Activated CD4-positive, alpha-beta memory T cell treated with anti-CD3 and anti-CD28 coated beads, Interleukin-2, amount 10 ng/mL, durations not matched to agents 7 days and 5 days (primary cell): ENCODE measurements at places on chromosomes 6 and 20. TPM values are rescaled to one million over a fixed set of nuclear protein-coding genes. Genes with fewer than 3 reads are reported as not detected.

DNA sequence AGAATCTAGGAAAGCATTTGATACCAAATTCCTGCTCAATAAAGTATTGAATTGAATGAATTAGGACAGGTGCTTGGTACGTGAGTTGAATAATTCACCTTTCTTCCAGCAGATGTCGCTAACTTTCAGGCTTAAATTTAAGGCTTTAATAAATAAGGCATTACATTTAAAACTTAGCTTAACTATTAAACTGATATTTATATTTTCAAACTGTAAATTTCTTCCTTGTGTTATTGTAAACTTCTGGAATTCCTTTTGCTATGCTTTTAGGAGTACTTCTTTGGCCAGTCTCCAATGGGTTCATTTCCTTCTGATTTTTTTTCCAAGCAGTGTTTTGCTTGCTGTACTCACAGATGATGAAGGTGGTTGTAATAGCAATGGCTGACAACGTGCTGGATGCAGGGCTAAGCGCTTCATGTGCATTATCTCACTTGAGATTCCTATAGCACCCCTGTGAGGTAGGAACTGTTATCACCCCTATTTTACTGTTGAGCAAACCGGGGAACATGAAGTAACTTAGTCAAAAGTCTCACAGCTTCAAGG, 71.3 kb upstream of the SLC2A12 start:
- DNase-seq: no peak

The GJA10 gene
- 3.4 TPM for total RNA-seq

DNA sequence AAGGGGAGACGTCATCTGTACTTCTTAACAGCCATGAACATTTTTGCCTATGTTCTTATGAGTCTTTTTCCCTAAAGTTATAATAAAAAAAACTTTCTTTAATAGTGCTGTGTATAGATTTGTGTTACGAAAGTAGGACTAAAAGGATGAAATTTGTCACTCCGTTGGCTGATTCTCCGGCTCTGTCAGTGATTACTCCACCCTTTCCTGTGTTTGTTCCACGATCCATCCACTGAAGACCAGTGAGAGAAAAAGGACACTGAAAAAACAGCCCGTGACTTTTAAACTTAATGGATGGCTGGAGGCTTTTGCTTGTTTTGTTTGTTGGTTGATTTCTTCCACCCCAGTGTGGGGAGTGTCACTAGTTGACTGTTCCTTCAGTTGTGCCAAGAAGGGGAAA, 232.0 kb upstream of the NOX3 start:
- DNase-seq: no peak

The POU3F2 gene
- not detected for total RNA-seq

The DPPA5 gene
- total RNA-seq: not detected

The TREML4 gene
- total RNA-seq: not detected

- DNase-seq: no peak
Observed at GRCh38 chr6:101268541-101268940, 125.0 kb upstream of the GRIK2 start.

DNA sequence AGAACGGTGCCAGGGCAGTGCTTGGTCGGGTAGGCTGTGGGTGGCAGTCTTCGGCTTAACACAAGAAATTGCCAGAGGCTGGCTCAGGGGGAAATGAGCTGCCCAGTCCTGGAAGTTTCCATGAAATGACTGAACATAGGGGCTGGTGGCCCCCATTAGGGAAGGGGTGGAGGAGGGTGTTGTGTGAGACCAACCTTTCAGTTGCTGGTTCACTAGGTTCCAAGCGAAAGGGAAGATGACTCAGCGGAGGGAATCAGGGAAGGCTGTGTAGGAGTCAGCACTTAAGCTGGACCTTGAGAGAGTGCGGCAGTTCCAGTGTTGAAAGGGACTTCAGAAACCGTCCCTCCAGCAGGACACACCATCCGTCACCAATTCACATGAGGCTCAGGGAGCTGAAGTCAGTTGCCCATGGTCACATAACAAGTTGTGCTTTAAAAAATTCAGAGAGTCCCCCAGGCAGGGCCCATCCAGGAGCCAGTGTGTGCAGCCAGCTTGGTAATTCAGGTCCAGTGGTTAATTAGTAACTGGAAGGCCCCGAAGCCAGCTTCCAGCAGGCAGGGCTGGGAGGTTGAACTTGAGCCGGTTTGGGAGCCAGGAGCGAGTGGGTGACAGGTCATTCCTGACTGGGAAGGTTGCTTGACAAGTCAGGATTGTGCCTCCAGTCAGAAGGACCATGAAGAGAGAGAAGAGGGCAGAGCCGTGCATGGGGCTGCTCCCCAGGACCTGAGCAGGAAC, at the start of gene SGK2:
SGK2 (plus strand) TSS at position 616 of the 735 bp plus-strand sequence. CDS start 7,469 bp downstream, outside the sequence.
- DNase-seq: no peak

GRCh38 chr20:62347445-62347844, 19.7 kb downstream of the LAMA5 start:
- no peak for DNase-seq

DNA sequence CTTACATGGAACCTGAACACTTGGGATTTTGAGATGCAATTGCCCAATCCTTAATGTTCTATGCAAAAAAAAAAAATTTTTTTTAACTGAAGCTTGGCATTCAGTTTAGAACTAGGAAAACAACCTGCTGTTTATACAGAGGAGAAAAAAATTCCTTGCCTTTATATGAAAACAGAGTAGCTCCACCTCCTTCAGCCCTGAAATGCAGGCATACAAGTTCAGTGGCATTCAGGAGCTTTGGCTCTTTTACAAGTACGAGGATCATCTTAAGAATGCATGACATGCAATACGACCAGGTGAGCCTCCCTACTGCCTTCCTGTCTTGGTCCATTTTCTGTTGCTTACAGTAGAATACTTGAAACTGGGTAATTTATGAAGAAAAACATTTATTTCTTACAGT, 20.4 kb downstream of the PAX1 start:
- no peak for DNase-seq

The HIVEP1 gene
- total RNA-seq: 21.7 TPM

- no peak for DNase-seq
Observed at GRCh38 chr6:43981363-43981990, 145.8 kb downstream of the MRPL14 start.

The DDO gene
- not detected for total RNA-seq

The TFAP2A gene
- total RNA-seq: not detected

- DNase-seq: no peak
Observed at GRCh38 chr6:143241111-143241510, 180.4 kb downstream of the AIG1 start.

- no peak for DNase-seq
Observed at GRCh38 chr6:11622156-11622555, 84.6 kb downstream of the TMEM170B start.

The EYA4 gene
- total RNA-seq: not detected

DNA sequence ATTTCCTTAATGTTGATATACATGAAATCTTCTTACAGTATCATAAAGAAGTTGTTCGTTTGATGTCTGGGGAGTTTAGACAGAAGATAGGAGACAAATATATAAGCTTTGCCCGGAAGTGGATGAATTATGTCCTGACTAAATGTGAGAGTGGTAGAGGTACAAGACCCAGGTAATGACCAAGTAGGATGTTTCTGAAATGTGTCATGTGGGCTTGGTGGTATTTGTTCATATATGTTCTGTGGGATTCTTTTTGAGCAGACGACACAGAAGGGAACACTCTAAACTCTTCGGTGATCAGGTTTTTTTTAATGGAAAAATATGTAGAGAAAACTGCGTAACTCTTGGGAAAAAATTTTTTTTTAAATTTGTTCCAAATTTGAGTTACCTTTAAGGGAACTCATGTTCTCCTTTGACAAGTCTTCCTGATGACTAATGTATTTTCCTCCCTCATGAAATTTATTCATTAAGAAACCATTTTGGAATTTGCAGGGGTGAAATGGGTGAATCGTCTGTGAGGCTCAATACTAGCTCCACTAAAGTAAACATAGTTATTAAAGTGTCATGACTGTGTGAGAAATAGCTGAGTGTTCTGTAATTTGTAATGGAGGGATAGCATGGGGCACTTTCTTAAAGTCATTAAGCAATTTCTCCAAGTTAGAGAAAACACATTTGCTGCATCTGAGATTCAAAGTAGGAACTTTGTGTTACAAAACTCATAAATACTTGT, 100.6 kb downstream of the MAP3K4 start:
- DNase-seq: no peak

DNA sequence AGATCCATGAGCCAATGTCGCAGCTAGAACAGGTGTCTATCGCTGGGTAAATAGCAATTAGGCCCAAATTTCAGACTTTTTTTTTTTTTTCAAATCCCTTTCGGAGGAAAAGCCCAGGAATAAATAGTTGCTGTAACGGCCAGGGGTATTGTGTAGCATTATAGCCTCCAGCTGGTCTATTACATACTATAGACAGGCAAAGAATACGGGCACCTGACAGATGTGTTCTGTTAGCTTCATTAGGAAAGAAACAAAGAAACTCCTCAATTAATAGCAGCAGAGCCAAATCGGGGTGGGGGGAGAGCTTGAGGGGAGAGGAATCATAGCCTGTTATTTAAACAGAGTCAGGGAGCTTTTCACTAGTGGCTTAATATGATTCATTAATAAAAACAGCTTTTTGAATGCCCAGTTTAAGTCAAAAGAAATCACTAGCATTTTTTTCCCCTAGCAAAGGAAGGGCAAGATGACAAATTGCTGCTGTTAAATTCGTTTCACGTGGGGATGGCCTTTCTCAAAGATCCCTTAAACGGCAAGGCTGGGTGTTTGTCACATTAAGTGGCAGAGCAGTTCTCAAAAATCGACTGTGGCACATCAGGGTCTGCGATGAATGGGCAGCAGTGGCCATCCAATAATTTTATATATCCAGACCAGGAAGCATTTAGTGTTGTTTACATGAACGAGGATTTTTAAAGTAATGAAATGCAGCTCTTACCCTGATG, 139.4 kb downstream of the ID4 start:
- no peak for DNase-seq

DNA sequence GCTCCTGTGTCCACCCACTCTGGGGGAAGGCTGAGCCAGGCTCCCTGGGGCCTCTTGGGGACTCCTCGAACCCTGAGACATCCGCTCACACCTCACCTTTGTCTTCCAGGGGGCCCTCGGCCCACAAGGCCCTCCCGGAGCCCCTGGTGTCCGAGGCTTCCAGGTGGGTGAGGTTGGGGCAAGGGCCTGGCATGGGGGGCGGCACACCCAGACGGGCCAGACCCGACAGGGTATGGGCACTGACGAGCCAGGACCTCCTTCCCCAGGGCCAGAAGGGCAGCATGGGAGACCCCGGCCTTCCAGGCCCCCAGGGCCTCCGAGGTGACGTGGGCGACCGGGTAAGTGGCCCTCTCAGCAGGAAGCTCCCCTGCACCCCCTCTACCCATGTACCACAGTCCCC, 13.4 kb downstream of the COL9A3 start:
- no peak for DNase-seq

DNA sequence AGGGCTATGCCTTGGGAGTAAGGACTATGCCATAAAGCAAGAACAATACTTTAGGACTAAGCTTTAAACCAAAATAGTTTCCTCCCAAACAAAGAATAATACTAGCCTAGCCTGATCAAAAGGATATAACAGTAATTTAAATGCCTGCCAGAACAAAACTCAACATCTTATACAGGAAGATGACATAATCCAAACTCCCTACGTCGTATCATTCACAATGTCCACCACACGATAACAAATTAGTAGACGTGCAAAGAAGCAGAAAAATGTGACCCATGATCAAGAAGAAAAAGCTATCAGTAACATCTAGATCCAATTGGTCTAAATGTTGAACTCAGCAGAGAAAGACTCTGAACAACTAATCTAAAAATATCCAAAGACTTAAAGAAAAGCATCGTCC, 65.8 kb downstream of the RSPH3 start:
- DNase-seq: no peak

DNA sequence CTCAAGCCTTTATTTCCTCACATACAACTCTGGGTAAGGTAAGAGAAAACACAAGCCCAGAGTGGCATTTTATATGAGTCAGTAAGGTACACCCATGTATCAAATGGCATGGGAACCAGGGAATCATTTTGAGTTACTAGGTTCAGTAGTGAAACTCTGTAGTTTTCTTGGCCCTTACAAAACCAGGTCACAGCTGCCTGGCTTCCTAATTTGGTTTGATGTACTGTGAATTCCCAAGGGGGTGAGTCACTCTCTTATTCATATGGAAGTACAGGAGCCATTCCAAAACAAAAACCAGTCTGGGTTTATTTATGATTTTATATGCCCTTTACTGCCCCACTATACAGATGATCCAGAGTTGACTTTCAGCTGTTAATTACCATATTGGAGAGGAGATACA, 70.7 kb downstream of the PDE7B start:
- DNase-seq: no peak

- DNase-seq: no peak
Observed at GRCh38 chr6:119255492-119255891, 94.1 kb downstream of the MAN1A1 start.

The CPXM1 gene
- 0.33 TPM for total RNA-seq

The NOX3 gene
- not detected for total RNA-seq

DNA sequence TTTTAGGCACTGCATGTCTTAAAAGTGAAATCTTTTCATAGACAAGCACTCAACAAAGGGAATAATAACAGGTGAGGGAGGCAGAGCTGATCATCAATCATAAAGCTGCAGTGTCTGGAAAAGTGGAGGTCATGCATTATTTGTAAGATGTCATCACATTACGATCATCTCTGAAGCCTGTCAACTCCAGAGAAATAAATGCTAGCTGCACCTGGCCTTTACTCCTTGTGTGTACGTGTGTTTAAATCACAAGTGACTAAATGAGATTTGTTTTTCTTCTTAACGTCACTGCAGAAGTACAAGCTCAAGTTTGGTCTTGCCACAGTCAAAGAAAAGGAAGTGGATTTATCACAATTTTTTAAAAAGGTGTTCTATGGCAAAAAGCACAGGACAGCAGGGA, 275.5 kb upstream of the SGK1 start:
- DNase-seq: no peak

The ZSWIM3 gene
- 5.7 TPM for total RNA-seq

- no peak for DNase-seq
Observed at GRCh38 chr6:170151804-170152123, 139.1 kb downstream of the DLL1 start.

The TGM6 gene
- not detected for total RNA-seq

The PROKR2 gene
- total RNA-seq: not detected

GRCh38 chr6:145929037-145929633, 35.0 kb downstream of the SHPRH start:
- no peak for DNase-seq

DNA sequence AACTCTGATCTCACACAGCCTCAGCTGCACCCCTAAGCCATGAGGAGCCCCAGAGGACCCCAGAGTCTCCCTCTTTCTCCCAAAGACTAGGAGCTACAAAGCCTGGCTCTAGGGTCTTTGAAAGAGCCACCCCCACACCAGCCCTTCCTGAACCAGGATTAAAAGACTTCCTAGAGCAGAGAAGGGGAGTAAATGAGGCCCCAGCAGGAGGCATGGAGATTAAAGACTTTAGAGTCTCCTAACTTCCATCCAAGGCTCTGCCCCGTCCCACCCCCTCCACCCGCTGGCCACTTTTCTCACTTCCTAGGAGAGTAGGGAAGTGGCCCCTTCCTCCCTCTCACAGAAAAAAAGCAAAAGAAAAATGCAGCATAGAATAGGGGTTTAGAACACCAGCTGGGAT, 1.7 kb downstream of the PREX1 start:
- DNase-seq: no peak

The OVOL2 gene
- not detected for total RNA-seq

DNA sequence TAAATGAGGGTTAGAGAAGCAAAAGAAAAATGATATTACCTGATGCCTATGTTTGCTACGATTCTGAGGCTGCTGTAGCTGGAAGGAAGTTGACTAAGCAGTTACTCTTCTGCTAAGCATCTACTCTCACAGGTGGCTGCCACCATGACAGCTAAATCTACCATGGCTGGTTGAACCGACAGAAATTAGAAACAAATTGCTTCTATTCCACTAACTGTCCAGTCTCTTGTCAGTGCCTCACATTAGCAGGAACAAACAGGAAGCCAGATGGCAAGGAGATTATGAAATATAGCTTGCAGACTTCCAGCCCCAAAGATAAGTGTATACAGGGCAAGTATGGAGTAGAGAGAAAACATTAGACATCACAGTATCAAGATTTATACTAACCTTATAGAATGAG, 59.4 kb upstream of the TMEM200A start:
- DNase-seq: no peak
